ENCODE measurements at places on chromosomes 3 and 15.

DNA sequence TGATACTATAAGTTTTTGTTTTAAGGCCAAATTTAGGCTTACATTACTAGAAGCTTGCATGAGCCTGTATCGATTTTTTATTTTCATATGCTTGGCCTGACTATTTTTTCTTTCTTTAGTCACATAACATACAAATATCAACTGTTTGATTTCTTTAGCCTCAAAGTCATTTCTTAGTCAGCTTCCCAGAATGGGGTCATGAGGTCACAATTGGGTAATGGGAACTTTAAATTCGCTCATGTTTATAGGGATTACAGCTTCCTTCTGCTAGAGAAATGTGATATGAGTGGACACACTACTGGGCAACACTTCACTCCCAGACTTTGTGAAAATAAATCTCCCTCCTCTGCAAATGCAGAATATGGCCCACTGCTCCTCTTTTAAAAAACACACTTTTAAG is 9.1 kb upstream of the TIPARP start:
- no peak for DNase-seq

DNA sequence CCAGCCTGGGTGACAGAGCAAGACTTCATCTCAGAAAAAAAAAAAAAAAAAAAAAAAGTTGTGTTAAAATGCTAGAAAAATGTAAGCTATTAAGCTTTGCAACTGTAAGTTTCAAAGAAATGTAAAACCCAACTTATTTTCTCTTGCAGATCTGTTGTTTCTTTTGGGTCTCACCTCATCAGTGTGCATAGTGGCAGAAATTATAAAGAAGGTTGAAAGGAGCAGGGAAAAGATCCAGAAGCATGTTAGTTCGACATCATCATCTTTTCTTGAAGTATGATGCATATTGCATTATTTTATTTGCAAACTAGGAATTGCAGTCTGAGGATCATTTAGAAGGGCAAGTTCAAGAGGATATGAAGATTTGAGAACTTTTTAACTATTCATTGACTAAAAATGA is 25.6 kb downstream of the ASTE1 start:
- DNase-seq = no peak

DNA sequence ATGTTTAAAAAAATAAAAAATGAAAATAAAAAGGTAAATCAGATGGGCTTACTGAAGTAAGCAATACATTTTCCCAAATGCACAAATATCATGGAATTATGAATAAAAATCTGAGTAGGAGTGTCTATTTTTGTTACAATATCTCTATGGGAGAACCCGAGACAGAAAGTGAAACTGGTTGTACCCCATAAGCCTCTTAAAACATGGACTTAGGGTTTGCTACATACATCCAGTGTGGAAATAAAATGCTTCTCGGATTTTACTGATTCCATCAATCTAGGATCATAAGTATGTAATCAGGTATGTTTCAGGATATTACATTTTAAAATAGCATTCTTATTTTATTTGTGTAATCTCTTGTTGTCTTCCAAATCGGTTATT is 177.8 kb upstream of the CDIN1 start:
- DNase-seq = no peak

GRCh38 chr3:134823679-134824078 is 28.6 kb downstream of the EPHB1 start:
- no peak for DNase-seq

DNA sequence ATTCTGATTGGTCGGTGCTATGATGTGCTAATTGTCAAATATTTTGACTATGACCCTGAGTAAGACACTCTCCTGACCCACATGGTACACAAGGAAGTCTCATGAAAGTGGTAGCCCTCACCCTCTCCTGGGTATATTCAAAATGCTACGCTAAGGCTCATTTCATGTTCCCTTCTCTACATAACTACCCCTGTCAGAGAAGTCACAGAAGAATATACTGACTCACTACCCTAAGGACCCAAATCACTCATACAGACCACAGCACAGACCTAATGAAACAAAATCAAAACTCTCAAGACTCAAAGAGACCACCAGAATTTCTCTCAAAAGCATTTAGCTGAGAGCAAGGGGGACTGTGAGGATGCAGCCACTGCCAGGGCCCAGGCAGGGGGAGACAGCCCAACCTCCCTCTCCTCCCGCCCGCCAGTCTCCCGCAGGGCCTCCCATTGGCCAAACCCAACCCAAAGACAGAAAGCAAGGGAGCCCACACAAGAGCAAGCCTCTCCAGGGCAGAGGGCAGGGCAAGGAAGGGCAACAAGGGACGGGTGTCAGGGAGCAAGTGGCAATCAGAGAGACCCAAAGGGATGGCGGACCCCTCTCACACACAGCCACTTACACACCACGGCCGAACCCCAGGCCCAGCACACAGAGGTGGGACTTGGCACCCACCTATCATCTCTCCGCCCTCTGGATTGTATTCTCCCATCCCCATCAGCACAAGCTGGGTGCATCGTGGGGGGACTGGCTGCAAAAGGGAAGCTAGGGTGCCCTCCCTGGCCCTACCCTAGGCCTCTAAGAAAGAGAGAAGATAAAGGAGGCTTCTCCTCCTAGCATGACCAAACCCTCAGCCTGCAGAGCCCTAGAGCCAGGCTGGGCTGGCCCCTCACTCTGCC is 41.6 kb downstream of the MEGF11 start:
- no peak for DNase-seq

DNA sequence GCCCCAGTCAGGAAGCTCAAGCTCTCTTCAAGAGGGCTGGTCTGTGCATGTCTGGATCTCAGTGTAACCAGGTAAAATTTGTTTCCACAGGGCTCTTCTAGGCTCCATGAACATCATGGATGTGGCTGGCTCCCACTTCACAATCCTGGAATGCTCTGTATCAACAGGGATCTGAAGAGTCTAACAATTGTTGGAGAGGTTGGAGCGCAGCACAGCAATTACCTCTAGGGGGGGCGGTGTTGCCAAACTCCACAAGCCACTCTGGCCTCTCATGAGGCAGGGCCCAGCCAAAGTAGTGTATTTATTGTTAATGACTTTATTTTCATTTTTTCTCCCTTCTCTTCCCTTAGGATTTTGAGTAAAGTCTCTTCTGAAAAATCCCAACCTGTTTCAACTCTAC is 6.1 kb upstream of the EIF2B5 start:
- DNase-seq = no peak

- DNase-seq = no peak
These were observed 7.4 kb upstream of the SLC33A1 start for GRCh38 chr3:155861476-155862183.

DNA sequence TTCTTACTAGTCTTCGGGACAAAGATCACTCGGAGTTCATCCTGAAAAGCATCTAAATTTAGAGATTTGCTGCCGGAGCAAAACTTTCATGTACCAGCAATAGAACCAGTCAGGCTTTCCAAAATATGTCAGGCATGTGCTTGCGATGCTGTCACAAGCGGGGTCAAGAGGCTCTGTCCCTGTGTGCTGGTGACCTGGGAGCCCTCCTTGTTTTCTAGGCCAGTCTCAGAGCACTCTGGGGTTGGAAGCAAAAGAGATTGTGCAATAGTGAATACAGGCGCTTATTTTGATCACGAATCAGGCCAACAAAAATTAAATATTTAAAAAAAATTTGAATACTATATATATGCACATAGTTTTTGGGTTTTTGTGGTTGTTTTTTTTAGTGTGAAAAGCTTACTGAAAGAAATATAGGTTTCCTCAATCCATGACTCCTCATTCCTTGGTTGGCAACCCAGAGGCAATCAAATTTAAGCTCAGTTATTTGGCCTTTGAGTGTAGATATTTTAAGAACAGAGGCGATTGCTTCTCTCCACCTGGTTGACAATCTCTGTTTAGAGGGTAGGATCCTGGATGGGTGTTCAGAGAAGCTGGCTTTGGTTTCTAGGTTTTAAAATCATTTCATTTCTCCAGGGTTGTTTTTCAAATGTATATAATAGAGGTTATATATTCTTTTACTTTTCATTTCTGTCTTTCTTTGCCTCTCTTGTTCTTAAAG is 8.4 kb upstream of the KLHL24 start:
- no peak for DNase-seq

DNA sequence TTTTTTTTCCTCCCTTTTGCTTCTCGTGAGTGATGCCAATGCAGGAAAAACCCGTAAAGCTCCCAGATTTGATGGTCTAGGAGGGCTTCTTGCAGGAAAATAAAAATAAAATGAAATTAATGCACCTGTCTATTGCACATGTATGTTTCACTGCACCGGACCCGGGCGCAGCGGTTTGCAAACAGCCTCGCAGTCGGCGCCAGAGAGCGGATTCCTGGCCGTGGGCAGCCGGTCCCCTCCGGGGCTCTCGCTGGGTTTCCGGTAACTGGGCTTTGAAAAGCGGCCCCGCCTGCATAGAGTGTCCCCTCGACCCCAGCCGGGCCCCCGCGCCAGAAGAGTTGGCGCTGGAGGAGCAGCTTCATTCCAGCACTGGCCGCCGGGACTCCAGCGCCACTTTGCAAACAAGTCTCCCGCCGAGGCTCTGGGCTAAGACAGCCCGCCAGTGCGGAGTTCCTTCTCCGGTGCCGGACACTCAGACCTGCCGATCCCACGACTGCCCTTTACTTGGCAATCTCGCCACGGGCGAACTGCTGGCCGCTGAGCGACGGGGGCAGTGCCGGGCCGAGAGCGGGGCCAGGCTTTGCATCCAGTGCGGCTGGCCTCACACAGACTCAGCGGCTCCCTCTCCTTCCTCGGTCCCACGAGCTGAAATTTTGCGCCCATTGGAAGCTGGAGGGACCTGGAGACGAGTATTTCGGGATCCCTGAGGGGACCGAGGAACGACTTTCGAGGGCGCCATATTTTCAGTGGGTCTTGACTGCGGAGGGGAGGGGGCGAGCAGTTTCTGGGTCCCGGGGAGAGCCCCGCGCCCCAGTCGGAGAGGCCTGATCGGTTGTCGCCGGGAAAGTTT is 225.9 kb upstream of the C2CD4B start:
- peak; percentile 5 for DNase-seq
